ENCODE measurements at places on chromosomes 2 and 18.

- no peak for DNase-seq
These were observed 208.6 kb downstream of the CMPK2 start for GRCh38 chr2:6657136-6657535.

- DNase-seq = no peak
These were observed 75.6 kb downstream of the CELF4 start for GRCh38 chr18:37489998-37490397.

DNA sequence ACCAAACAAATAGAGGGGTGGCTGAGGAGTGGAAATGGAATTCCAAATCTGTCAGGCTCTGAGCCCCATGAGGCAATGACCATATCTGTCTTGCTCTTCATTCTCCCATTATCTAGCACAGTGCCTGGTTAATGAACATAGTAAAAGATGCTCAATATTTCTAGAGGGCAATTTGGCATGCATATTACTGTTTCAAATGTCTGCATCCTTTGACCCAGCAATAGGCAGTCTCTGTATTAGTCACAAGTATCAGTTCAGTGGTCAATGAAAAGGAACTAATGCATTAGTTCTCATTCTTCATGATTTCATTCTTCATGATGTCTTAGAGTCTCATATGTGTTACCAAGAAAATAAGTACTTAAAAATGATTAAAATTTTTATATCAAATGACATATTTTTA lies 28.4 kb upstream of the MALL start:
- no peak for DNase-seq

GRCh38 chr2:183996825-183997793 lies 601.2 kb upstream of the ZNF804A start:
- DNase-seq = no peak

GRCh38 chr2:53751728-53752127 lies 15.9 kb upstream of the CHAC2 start:
- DNase-seq = no peak
